HL-60 (cell line): ENCODE measurements at places on chromosomes 2 and 18.

- DNase-seq = no peak
Observed at GRCh38 chr2:150677551-150677950, 190.1 kb upstream of the RND3 start.

DNA sequence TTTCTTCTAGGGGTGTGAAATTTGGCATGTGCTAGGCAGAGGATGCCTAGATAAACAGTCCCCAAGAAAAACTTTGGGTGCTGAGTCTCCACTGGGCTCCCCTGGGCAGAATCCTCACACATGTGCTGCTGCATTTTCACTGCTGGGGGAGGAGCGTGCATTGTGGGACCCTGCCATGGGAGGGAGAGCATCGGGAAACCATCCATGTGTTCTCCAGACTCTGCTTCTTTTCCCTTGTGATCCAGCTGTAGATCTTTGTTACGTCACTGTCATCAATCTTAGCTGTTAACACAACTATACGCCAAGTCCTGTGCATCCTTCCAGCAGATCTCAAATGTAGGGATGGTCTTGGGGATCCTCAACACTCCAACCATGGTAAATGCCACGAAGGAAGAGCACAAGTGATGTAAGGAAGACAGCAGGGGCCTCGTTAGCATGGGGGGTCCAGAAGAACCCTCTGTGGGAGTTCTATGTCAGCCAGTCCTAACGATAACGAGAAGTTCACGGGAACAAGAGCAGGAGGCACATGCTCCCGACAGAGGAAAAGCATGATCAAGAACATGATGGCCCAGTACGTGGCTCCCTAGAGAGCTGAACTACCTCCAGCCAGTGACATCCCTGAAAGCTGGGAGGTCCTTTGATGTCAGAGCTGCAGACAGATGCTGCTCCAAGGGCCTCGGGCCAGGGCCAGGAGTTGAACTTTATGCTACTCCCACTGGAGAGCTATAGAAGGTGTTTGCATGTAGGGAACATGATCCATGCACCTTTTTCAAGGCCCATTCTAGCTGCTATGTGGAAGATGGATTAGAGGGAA lies 41.1 kb upstream of the NPAS2 start:
- DNase-seq = no peak

- DNase-seq = no peak
Observed at GRCh38 chr2:100394111-100394641, 23.3 kb downstream of the CHST10 start.

DNA sequence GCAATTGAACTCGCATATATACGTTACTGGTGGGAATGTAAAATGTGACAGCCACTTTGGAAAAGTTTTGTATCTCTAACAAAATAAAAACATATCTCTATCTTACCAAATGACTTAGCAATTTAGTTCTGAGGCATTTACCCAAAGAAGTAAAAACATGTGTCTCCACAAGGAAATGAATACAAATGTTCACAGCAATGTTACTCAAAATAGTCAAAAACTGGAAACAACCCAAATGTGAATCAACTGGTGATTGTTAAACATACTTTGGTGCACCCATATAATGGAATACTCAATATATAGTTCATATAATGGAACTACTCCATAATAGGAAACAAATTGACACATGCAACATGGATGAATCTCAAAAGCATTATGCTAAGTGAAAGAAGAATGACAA lies 70.4 kb upstream of the DNER start:
- DNase-seq = no peak

DNA sequence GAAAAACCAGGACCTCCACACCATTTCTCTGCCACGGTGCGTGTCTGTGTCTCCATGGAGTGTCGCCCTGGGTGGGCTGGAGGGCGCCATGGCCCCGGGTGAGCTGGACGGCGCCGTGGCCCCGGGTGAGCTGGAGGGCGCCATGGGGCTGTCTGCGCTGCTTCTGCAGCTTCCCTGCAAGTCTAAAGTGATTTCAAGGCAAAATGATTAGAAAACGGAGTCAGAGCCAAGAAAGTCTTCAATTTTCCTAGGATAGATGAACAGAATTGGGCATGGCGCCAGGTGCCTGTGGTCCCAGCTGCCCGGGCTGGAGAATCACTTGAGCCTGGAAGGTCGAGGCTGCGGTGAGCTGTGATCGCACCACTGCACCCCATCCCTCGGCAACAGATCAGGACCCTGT lies 27.7 kb upstream of the NFATC1 start:
- DNase-seq = no peak
